ENCODE measurements at places on chromosomes 2 and 18. TPM values are rescaled to one million over a fixed set of nuclear protein-coding genes. Genes with fewer than 3 reads are reported as not detected.

Gene PPM1G
- 127 TPM for total RNA-seq

Gene FIGN
- not detected for total RNA-seq

Gene DDX18
- total RNA-seq: 84.1 TPM

Gene TTC39C
- 44.0 TPM for total RNA-seq

Gene RAMP1
- total RNA-seq: 0.47 TPM

Gene LIMS4
- 0.62 TPM for total RNA-seq

Gene MSTN
- not detected for total RNA-seq

Gene GALNT5
- total RNA-seq: 0.10 TPM

Gene SEPTIN10
- total RNA-seq: 3.5 TPM

Gene SNORC
- total RNA-seq: 1.3 TPM

Gene FOXI3
- not detected for total RNA-seq

Gene RAX
- total RNA-seq: not detected

Gene BMP10
- not detected for total RNA-seq

Gene MATN3
- total RNA-seq: not detected

Gene DUSP19
- 1.8 TPM for total RNA-seq

Gene LMAN1
- 141 TPM for total RNA-seq

Gene DNPEP
- 61.1 TPM for total RNA-seq

Gene UGT1A4
- not detected for total RNA-seq
